ENCODE measurements at places on chromosomes 13 and 19. TPM values are rescaled to one million over a fixed set of nuclear protein-coding genes. Genes with fewer than 3 reads are reported as not detected.

Gene ZSCAN1
- total RNA-seq, result not detected

Gene ZNF792
- 4.0 TPM for total RNA-seq

Gene JAK3
- 6.2 TPM for total RNA-seq

Gene GAMT
- 51.6 TPM for total RNA-seq

Gene CYP4F2
- not detected for total RNA-seq

Gene PRSS57
- not detected for total RNA-seq

Gene TMEM86B
- total RNA-seq, result 1.6 TPM

Gene HCN2
- 12.0 TPM for total RNA-seq

Gene SLC10A2
- total RNA-seq, result not detected

Gene GIPR
- 6.9 TPM for total RNA-seq
